ENCODE measurements at places on chromosomes 2 and 18.

- no peak for DNase-seq
Measured at GRCh38 chr2:47097563-47097962, 57.5 kb downstream of the STPG4 start.

DNA sequence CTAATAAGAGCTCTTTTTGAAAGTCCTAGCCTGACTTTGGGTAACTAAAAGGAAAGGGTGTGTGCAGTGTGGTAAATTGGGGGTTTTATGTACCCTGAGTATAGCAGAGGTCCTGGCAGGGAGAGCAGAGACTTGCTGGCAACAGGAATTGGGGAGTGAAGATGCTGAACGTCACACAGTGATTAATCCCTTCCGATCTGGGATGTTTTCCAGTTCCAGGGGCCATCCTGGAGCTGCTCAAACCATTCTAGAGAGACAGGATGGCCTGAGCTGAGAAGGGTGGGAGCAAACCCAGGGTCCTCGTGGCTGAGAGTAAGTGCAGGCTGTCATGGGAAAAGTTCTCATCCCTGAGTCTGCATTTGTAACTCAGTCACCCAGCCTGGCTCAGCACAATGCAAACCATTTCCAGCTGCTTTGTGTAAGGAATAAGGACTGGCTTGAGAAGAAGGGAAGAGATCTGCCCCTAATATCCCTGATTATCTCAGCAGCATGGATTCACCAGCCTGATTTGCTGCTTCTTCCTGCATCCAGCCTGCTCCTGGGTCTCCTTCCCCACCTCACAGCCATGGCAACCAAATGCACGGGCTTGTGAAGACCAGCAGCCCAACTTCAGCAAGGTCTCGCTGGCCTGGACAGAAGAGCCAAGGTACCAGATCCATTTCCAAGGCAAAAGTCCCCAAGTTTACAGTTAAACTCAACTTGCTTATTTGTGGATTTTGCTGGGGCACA, 47.1 kb upstream of the CELF4 start:
- no peak for DNase-seq

DNA sequence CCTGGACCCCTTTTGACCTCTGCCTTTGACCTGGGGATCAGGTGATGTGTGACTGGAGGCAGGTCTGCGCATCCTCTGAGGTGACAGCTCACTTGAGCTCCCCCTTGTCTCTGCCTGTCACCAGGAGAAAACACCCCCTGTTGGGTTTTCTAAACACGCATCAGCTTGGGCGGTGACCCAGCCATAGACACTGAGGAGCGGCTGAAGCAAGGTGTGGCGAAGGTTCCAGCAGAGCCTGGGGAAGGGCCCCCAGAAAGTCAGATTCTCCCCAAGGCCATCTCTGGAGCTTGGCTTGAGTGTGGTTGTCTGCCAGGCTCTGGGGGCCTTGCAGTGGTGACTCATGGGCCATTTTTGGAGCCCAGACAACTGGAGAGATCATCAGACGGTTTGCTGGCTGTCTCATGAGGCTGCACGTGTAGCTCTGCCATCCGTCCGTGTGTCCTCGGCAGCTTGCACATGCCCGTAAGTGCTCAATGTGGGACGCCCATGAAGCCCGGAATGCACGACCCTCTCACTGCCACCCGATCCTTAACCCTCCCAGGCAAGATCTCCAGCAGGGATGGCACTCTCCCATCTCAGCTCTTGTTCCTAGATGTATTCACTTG, 29.4 kb downstream of the SIX3 start:
- DNase-seq: no peak

- no peak for DNase-seq
Measured at GRCh38 chr2:43612944-43613343, 17.1 kb upstream of the THADA start.

- no peak for DNase-seq
Measured at GRCh38 chr2:174840436-174840835, 76.2 kb upstream of the CHRNA1 start.

DNA sequence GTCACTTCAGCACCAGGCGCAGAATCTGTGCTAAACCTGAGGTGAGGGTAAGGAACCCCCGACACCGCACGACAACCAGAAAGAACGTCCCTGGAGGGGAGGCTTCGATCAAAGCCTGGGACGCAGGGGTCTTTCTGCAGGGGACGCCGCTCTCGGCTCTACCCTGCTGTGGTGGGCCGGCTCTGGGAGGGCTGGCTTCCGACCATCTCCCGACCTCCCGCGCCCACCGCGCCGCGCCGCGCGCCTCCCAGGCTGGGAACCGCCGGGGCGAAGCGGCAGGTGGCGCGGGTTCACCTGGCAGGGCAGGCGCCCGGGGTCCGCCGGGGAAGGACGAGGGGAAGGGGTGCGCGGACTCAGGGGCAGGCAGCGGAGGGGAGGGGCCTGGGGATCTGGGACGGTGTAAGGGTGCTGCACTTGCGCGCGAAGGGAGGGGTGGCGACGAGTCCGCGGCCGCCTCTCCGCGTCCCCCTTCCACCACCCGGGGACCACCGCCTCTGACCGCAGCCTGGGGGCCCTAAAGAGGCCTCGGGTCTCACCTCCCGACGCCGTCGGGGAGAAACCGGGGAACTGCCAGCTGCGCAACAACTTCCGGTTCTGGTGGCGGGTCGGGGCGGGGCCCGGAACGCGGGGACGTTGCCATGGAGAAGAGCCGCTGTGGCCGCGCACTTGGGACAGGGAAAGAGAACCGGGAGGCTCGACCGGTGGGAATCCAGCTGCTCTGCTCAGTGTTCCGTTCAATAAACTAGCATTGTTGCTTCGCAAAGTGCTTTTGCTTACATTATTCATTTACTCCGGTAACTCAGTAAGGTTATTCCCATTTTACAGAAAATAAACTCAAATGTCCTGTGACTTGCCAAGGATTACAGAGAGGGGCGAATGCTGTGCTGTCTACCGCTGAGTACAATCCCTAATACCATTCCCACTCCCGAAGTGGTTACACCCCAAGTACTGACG, at the start of gene ZNF396:
Gene ZNF396, minus strand, starts transcription at position 596 of the 954 bp plus-strand sequence. CDS start 3,045 bp downstream, outside the sequence.
- DNase-seq: no peak

GRCh38 chr2:69291004-69291650, 95.9 kb downstream of the GFPT1 start:
- no peak for DNase-seq

GRCh38 chr18:44708451-44709083, 27.9 kb downstream of the SETBP1 start:
- DNase-seq: no peak

- no peak for DNase-seq
Measured at GRCh38 chr2:122144884-122145283, 389.4 kb downstream of the TSN start.

DNA sequence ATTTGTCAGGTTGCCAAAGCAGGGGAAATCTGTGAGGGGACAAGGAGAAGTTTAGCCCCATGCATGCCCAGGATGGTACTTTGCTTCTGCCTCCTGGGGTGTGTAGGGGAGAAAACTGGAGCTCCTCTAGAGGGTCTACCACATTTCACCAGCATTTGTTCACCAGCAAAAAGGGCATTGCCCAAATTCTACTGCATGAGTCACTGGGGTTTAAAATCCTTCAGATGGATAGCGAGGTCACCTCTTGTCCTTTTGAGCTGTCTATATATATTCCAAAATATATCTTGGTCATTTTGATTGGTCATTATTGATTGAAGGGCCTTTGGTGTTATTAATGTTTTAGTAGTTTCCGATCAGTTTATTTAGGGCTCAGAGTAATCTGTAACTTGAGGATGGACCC, 18.7 kb downstream of the FHOD3 start:
- no peak for DNase-seq

- no peak for DNase-seq
Measured at GRCh38 chr18:63850636-63851035, 36.9 kb upstream of the SERPINB2 start.

DNA sequence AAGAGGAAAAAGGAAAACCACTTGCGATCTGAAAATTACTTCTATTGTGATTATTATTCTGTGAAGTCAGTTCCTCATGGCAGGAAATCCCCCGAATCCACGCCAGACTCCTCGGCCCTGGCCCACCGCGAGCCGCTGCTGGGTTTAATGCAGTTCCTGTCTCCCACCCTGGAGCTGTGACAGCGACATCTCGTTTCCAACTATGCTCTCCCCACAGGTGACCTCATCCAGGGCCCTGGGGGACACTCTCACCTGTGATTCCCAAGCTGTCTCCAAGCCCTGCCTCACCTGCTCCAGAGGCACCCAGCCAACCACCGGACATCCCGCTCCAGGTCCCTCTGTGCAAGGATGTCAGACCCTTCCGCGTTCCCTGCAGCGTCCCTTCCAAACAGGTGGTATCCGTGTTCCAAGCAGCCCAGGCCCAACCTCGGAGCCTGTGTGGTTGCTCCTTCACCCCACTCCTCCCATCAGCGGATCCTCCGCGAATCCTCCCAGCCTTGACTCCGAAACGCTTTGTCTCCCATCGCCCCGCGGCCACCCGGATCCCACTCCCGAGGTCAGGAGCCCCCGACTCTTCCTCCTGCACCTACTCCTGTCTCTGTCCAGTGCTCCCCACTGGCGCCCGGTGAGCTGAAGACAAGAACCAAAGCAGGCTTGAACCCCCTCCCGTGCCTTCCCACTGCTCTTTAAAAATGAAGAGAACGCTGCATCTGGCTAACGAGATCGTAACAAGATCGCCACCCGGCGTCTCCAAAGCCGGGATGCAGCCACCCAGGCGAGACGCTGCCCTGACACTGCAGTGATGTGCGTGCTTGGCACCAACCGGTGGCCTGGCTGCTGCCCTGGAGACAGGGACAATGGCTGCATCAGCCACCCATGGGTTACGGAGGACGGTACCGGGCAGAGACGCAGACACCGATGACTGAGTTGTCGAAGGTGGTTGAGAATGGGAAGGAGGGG, 96.5 kb downstream of the NDUFA10 start:
- no peak for DNase-seq

- no peak for DNase-seq
Measured at GRCh38 chr2:239049421-239050251, 201.8 kb downstream of the TWIST2 start.

- DNase-seq: no peak
Measured at GRCh38 chr2:155871940-155872339, 460.6 kb downstream of the NR4A2 start.

- DNase-seq: no peak
Measured at GRCh38 chr2:28394997-28395333, 2.3 kb downstream of the FOSL2 start.

GRCh38 chr2:16481351-16481750, 184.3 kb downstream of the CYRIA start:
- DNase-seq: no peak

GRCh38 chr2:144512891-144513351, 7.0 kb downstream of the ZEB2 start:
- no peak for DNase-seq

- no peak for DNase-seq
Measured at GRCh38 chr18:79452991-79453645, 57.4 kb downstream of the NFATC1 start.

DNA sequence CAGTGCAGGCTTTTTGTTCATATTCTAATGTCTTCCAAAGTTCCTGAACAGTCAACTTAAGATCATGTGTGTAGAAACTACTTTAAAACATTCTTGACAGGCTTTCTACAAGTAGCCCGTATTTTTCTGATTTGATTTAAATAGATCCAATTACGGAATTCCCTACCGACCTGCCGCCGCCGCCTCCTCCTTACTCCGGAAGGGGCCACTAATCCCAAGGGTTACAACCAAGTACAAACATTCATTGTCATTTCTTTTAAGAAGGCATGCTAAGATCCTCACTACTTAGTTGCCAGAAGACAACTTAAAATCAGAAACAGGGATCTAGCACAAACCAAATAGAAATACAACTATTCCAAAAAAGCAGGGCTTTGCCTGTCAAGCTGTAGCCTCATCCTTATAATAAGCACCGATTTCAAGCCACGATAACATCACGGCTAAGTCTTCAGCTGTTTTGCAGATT, 784 bp downstream of the WDR33 start:
- no peak for DNase-seq

- DNase-seq: no peak
Measured at GRCh38 chr18:36295880-36296301, 1.6 kb upstream of the FHOD3 start.

GRCh38 chr2:175195012-175195411, 13.5 kb upstream of the ATP5MC3 start:
- no peak for DNase-seq

DNA sequence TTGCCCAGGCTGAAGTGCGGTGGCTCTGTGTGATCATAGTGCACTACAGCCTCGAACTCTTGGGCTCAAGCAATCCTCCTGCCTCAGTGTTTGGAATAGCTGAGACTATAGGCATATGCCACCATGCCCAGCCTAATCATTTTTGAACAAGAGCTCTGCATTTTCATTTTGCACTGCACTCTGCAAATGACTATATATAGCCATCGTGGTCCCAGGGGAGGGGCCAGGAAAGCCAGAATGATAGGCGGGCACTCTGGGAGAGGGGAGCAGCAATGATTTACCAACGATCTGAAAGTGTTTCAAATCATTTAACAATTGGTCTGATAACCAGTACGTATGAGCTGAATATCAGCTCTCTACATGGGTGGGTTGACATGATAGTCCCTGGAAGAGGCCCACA, 22.3 kb upstream of the ST3GAL5 start:
- no peak for DNase-seq

DNA sequence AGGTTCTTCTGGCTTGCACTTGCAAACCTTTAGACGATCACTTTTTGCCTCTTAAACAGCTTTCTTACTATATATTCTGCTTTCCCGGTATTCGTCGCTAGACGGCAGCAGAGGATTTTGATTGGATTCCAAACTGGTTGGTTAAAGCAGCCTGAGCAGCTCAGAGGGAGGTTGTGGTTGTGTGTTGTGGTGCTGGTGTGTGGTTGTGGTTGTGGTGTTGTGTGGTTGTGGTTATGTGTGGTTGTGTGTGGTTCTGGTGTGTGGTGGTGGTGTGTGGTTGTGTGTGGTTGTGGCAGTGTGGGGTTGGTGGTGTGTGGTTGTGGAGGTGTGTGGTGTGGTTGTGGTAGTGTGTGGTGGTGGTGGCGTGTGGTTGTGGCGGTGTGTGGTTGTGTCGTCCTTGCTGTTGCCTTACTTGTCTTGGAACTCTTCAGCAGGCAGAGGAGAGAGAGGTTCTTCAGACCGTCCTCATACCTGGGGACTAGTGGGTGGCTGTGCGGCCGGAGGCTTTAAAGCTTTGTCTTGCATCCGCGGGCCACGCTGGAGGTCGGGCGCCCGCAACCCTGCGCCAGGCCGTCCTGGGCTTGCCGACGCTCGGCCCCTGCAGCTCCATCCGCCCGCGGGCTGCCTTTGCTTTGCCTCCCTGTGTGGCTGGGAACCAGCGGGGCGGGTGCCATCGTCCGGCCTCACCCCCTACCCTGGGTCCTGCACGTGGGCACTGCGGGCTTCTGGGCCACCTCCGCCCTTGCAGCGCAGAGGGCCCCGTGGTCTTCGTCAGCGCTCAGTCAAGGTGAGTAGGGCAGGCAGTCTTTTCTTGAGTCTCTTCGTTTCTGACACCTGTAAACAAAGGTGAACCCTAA, 190.8 kb downstream of the ARHGAP28 start:
- DNase-seq: no peak

GRCh38 chr2:201466050-201466675, 14.6 kb downstream of the STRADB start:
- DNase-seq: no peak
